NCI-H69 (cell line): ENCODE measurements at places on chromosomes 3 and 15.

DNA sequence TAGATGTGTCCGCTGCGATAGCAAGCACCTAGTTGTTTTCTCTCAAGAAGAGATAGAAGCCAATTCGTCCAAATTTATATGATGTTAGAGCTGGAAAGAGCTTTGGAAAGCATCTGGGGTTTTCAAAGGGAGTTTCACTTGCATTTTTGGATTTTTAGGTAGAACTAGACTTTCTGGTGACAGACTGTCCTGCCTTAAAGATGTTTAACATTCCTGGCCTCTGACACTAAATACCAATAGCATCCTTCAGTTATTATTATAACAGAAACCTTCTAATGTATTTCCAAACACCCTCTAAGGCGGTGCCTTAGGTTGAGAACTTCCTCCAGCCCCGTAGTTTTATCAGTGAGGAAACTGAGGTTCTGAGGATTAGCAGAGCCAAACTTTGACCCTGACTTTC is 305.3 kb downstream of the SATB1 start:
- DNase-seq, result no peak

- DNase-seq, result peak; percentile 83
Observed at GRCh38 chr15:62742409-62743171, 300.0 kb upstream of the TPM1 start.

GRCh38 chr3:150220041-150220440 is 188.1 kb upstream of the TSC22D2 start:
- DNase-seq, result no peak

- no peak for DNase-seq
Observed at GRCh38 chr3:52817221-52817620, 13.3 kb downstream of the ITIH4 start.

DNA sequence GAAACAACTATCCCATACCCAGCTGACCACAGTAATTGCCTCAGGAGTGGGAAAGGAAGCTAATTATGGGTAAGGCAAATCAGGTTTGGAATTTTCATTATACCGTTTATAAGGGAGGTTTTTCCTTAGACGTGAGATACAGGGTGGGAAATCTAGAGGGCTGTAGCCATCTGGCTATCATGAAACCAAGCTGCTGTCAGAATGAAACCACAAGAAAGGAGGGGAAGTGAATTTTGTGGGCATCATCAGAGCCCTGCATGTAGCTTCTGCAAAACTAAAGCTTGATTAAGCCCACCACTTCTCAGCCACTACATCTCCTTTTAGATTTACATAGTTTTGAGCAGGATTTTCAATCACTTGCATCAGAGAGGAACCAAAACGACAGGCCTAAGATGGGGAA is 893.5 kb downstream of the TUSC7 start:
- no peak for DNase-seq

- peak; percentile 92 for DNase-seq
Observed at GRCh38 chr3:19147905-19148767, at the start of gene KCNH8. Gene KCNH8, plus strand, starts transcription at chr3:19148510. Its CDS starts 210 bp downstream, at chr3:19148720.

DNA sequence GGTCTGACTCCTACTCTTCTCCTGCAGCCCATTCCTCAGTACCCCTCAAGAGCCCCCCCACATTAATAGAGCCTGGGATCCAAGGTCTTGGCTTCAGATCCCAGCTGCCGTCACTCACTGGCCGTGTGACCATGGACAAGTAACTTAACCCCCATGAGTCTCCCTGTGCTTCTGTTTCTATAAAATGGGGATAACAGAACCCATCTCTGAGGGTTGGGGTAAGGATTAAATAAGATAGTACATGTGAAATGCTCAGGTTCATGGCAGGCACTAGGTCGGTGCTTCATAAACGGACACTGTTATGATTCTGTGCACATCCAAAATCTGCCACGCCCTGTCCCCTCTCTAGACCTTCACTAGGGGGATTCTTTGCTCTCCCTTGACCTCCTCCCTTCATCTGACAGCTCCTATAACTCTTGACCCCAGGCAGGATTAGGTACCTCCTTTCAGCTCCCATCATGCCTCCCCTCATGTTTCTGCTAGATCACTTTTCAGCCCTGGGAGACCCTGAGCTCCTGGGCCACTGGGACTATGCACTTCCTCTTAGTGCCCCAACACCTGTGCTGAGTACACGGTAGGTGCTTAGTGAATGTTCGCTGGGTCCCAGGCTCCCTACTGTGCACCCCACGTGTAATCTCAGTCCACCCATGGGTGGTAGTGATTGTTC is 1.5 kb downstream of the CAND2 start:
- DNase-seq, result peak; percentile 5

DNA sequence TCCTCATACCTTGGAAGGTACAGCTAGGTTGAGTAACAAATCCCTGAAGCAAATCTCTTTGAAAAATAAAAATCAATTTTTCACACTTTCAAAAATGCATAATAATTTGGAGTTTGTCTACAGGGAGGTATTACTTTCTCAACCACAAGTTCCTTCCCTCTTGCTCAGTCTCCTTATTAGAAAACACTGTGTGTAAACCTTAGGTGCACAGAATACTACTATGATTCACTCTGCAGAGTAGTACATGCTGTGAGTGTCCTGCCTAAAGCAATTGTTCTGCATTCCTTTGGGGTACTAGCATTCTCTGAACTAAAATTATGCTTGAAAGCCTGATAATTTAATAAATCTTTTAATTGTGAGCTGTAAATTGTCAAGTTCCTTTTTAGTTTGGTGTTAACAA is 115.9 kb upstream of the EPHA3 start:
- DNase-seq, result no peak

DNA sequence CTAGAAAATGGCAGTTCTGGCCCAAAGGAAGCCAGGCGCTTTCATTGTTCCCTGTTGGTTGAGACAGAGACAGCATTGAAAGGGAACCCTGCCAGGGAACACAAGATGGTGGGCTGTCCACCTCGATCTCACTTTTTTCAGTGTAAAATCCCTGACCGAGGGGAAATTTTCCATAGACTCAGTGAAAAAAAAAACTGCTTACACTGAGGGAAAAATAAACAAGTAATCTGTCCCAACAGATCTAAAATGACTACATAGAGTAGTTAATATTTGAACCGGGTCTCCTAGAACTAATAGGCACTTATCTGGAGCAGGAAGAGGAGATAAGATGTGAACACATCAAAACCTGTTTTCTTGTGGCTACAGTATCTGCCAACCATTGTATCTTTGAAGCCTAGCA is 763.4 kb upstream of the GOLIM4 start:
- DNase-seq, result no peak

DNA sequence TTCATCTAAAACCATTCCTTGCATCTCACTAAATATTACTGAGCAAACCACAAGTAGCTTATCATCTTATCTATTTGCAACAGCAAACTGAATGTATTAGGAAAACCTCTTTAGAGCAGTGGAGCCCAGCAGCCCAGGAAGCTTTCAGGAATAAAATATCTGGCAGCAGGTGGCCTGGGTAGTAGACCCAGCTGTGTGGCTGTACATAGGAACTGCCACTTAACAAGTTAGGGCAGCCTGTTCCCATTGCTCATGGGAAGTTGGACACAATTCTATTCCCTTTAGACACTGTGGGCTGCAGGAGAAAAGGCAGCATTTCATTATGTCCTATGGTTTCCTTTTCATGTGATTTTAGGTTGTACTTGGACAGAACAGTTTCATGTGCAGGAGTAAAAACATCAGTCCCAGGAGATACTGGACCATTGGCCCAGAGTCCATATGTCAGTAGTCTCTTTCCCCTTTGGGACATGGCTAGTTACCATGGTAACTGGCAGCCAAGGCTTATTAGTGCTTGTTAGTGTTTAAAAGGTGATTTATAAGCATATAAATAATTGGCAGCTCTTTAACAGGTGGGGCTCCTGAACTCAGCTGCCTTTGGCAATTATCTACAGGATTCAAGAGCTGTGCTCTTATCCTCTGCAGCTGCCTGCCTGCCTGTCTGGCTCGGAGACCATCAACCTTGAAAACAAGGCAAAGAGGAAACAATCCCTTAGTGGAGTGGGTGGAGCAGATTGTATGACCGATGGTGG is 28.9 kb upstream of the LSAMP start:
- DNase-seq, result peak; percentile 95

GRCh38 chr3:69890084-69890483 is 109.4 kb upstream of the SAMMSON start:
- no peak for DNase-seq

GRCh38 chr3:150035301-150035779 is 64.6 kb upstream of the PFN2 start:
- DNase-seq, result peak; percentile 68

GRCh38 chr3:17755836-17756235 is 13.4 kb upstream of the TBC1D5 start:
- DNase-seq, result no peak

- no peak for DNase-seq
Observed at GRCh38 chr3:82629937-82630336, 868.5 kb upstream of the GBE1 start.

DNA sequence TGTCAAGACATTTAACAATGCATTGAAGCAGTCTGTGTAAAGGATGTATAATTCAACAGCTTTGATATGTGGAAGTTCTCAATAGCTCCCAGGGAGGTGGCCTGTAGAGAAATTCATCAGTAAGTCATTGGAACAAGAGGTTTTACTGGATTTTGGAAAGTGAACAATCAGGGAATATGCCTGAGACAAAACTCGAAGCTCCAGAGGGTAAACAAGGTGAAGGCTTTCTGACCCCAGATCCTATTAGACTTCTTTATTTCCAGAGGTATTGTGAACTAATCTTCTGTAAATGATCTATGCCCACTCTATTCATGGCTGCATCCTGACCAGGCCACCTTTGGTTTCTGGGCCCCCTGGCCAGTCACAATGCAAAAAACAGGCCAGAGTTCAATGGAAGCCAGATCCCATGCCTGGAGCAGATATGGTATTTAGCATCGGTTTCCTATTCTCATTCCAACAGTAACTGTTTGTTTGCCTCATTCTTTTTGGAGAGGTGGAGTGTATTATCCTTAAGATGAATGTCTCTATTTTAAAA is 177.3 kb downstream of the SATB1 start:
- no peak for DNase-seq

DNA sequence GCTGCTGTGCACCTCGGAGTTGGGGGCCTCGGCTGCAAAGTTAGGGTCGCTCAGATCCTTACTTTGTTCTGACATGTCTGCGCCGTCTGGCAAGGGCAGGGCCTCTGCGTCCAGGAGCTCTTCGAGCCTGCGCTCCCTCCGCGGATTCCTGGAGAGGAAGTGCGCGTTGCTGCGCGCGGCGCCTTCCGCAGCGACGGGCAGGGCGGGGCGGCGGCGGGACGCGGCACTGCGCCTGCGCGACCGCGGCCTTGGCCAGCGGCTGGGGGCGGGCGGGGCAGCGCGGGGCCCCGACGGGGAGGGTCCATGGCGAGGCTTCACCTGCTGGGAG is at the start of gene NDN:
Gene NDN (minus strand): TSS at position 163 of the 328 bp plus-strand sequence. CDS start 88 bp downstream, at position 75.
- no peak for DNase-seq

DNA sequence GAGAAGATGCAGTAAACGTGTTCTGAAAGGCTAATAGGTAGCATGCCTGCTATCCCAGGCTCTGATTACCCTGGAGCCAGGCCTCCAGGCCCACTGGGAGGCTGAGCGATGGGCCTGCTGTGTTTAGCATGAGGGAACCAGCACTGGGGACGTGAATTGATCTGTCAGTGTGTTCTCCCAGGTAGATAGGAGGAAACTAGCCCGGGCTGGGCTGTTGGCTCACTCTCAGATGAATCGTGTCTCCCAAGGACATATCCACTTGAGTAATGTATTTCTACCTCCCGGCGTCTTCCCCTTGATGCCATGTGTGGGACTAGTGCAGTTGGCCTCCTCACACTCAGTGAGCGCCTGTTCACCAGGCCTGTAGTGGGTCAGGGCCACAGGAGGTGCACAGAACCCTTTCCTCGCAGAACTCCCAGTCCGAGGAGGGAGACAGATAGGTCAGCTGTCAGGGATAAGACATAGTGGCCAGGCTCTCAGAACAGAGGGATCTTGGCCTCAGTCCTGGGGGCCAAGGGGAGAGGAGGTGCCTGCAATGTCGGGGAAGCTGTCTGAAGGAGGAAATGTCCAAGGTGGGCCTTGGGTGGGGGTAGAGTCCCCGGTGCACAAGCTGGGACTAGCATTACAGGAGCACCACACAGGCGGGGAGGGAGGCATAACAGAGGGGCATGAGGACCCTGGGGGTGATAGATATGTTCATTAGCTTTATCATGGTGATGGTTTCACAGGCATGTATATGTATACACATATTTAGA is 111.7 kb downstream of the DNAJB8 start:
- no peak for DNase-seq

DNA sequence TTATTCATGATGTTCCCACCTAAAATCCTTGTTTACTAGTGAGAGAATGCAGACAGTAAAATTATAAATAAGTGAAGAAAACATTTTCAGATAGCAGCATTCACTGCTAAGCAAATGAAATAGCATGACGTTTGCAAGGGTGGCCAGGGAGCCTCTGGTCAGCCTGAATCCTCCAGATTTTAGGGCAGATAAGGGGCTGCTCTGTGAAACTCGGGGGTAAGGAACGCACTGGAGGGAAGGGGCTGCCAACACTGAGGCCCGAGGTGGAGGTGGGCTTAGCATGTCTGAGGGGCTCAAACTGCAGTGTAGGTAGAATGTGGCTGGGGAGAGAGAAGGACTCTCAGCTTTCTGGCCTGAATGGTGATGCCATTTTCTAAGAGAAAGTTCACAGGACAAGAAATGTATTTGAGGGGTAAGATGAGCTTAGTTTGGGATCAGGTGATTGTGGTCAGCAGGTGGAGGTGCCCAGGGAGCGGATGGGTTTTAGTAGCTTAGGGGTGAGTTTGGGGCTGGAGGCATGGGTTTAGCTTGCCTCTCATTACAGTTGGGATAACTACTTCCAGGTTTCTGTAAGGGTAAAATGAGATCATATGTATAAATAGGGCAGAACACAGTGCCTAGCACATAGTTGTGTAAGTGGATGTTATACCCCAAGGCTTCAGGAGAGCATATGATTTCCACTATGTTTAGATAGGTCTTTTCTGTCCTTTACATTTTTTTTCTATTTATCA is 20.5 kb downstream of the GPR171 start:
- no peak for DNase-seq

- DNase-seq, result no peak
Observed at GRCh38 chr3:188385295-188385694, 231.3 kb downstream of the LPP start.

GRCh38 chr15:90358124-90359033 is 6.3 kb downstream of the ZNF774 start:
- DNase-seq, result no peak

GRCh38 chr3:160685144-160685766 is 8.3 kb downstream of the ARL14 start:
- peak; percentile 10 for DNase-seq

- DNase-seq, result no peak
Observed at GRCh38 chr15:85973584-85974347, 105.9 kb upstream of the AGBL1 start.

DNA sequence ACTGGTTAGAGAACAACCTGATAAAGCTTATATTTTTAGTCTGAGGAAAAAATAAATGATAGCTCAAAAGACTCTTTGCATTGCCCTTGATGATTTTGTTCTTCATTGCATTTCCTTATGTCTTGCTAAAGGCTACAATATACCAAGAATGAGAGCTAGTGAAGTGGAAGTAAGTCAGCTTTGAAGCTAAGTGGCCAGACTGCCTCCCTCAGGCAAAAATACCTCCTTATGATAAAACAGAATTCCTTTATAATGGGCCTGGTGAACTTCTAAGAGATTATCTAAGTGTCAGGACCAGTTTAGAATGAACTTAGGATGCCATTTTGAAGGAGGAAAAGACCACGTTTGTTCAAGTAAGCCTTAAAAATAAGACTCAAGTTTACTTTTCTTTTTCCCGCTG is 678.4 kb downstream of the ROBO2 start:
- peak; percentile 1 for DNase-seq
